Glutamatergic neuron (in vitro differentiated cells): ENCODE measurements at places on chromosomes 3 and 15. TPM values are rescaled to one million over a fixed set of nuclear protein-coding genes. Genes with fewer than 3 reads are reported as not detected.

The KIF7 gene
- total RNA-seq = 9.3 TPM

The RTP1 gene
- not detected for total RNA-seq

The MESP1 gene
- total RNA-seq = 1.1 TPM

The EOMES gene
- not detected for total RNA-seq

The SPINT1 gene
- 6.0 TPM for total RNA-seq

The TRPM1 gene
- not detected for total RNA-seq

The PLA2G4D gene
- total RNA-seq = not detected

The OIP5 gene
- total RNA-seq = 1.5 TPM

The TOP2B gene
- 250 TPM for total RNA-seq

The PPP1R14D gene
- not detected for total RNA-seq

The GABRR3 gene
- total RNA-seq = not detected

The CCDC54 gene
- not detected for total RNA-seq

The UNC13C gene
- 0.49 TPM for total RNA-seq

The TRAT1 gene
- total RNA-seq = not detected

The PLA2G4B gene
- 17.9 TPM for total RNA-seq

The SPESP1 gene
- total RNA-seq = not detected

The SPSB4 gene
- total RNA-seq = 98.4 TPM

The CFAP92 gene
- total RNA-seq = 0.15 TPM

The SLC25A26 gene
- total RNA-seq = 12.7 TPM

The CLDN18 gene
- not detected for total RNA-seq

The ECE2 gene
- 1.6 TPM for total RNA-seq

The PLCH1 gene
- 1.1 TPM for total RNA-seq

The GUCA1C gene
- not detected for total RNA-seq

The TMEM108 gene
- total RNA-seq = 9.0 TPM

The CPNE9 gene
- 54.6 TPM for total RNA-seq

The SOX14 gene
- not detected for total RNA-seq

The XYLB gene
- 2.6 TPM for total RNA-seq

The TMEM45A gene
- total RNA-seq = 0.61 TPM

The RTP3 gene
- not detected for total RNA-seq

The CNTN3 gene
- 2.2 TPM for total RNA-seq

The STRA6 gene
- 8.4 TPM for total RNA-seq

The CDHR4 gene
- total RNA-seq = not detected

The HERC2 gene
- 111 TPM for total RNA-seq

The SLC2A2 gene
- not detected for total RNA-seq

The CTXN2 gene
- 0.22 TPM for total RNA-seq

The ZBBX gene
- total RNA-seq = 1.4 TPM

The SENP8 gene
- total RNA-seq = 6.3 TPM

The ABHD10 gene
- total RNA-seq = 35.9 TPM

The CHRNA5 gene
- total RNA-seq = 55.3 TPM

The SAXO2 gene
- total RNA-seq = 0.20 TPM

The MOBP gene
- not detected for total RNA-seq

The ZNF501 gene
- 6.2 TPM for total RNA-seq

The BBX gene
- 71.0 TPM for total RNA-seq

The CCDC51 gene
- 15.3 TPM for total RNA-seq

The PATL2 gene
- not detected for total RNA-seq

The WNT7A gene
- total RNA-seq = not detected

The CHRM5 gene
- not detected for total RNA-seq

The GNB5 gene
- total RNA-seq = 28.4 TPM

The DAZL gene
- total RNA-seq = 0.51 TPM

The KCNAB1 gene
- 16.5 TPM for total RNA-seq

The GP9 gene
- total RNA-seq = not detected

The DUOXA2 gene
- total RNA-seq = not detected
